Activated CD4-positive, alpha-beta T cell treated with anti-CD3 and anti-CD28 coated beads, Interleukin-2, amount 50 U/mL, for 1 hour (primary cell): ENCODE measurements at places on chromosomes 7 and 10.
A peak's percentile ranks its signal among the peaks of the same experiment; 100 is the strongest.

DNA sequence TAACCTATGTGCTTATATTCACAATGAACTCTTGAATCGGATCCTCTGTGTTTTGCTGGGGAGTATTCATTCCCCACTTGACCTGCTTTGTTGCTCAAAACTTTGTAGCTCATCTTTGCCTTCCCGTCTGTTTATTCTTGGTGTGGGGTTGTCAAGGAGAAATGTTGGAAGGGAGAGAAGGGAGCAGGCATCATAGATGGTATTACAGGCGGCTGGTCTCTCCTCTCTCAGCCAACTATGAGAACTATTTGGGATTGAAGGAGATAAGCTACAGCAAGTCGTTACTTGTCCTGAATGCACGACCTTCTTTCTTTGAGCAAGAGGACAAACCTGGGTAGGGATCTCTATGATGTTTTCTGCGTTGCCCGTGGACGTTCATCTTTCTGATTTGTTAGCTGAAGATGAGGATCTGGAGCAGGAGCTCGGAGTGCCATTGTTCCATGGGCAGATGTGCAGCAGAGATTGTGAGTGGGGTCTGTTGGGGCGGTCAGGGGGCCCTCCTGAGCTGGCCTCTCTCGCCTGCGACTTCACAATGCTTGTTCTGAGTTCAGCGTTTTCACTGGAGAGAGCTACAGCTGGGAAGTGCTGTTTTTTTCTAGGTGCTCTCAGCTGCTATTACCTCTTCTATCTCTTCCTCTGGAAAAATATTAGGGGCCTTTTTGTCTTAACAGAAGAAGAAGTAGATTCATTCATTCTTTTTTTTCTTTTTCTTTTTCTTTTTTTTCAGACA is 126.9 kb upstream of the KLF6 start:
- DNase-seq, result no peak

DNA sequence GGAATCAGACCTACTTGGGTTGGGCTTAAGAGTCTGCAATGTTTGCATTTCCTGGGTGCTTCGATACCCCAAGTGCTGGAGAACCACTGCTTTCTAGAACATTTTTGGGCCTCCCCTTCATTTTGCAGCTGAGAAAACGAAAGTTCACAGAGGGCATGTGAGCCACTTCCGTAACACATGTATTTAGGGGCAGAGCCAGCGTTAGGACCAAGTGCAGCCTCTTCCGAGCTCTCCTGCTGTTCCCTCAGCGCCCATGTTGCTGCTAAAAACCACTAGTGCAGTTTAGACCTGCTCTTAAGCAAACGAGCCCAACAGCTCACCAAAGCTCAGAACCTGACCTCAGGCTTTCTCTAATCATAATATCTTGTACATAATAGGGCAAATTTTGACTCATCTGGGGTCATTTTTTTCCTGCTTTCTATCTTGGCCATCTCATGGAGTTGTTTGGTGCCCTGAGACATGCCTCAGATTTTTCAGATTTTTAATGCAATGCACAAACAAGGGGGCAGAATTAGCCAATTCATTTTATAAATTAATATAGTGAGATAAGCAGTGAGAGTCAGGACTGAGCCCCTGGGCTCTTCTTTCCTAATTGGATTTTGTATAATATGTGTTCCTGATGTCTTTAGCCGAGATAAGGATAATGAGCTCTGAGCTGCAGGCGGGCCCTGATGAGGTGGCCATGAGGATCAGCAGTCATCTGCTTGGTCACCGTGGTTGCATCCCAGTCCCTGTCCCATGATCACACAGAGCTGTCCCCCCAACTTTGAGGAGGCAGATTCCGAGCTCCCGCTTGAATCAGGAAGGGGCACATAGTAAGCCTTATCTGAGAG is 12.9 kb downstream of the BAG3 start:
- DNase-seq, result peak; percentile 26

DNA sequence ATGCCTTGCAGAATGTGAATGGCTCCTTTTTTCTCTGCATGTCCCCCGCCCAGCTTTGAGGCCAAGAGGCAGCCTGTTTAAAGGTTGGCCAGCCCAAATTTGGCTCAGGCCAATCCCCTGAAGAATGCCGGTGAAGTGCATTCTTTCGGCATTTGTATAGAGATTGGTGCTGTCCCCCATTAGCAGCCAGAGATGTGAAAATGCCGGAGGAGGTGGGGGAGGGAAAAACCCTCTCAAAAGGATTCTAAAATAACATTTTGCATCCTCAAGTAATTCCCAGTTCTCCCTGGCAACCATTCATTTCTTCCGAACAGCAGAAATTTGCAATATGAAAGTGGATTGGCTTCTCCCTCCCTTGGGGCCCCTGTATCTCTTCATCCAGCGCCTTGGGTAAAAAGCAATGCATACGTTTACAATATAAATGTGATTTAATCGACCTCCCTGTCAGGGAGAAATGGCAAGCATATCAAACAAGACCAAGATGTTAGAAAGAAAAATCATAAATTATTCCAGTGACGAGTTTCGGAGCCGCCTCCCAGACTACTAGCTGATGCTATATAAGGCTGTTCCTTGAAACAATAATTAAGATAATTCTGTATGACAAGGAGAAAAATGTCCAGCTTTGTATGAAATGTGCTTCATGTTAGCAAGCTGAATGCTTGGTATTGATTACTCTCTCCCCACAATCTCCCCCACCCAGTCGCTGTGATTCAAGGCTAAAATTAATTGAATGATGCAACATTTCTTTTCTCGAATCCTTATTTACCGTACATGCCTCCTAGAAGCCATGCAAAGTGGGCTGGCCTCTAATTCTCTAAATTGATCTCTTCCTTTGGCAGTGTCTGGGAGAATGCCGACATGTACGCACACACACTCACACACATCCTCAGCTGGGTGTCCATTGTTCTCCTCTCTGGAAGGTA is 323.7 kb downstream of the RPS24 start:
- DNase-seq, result no peak

DNA sequence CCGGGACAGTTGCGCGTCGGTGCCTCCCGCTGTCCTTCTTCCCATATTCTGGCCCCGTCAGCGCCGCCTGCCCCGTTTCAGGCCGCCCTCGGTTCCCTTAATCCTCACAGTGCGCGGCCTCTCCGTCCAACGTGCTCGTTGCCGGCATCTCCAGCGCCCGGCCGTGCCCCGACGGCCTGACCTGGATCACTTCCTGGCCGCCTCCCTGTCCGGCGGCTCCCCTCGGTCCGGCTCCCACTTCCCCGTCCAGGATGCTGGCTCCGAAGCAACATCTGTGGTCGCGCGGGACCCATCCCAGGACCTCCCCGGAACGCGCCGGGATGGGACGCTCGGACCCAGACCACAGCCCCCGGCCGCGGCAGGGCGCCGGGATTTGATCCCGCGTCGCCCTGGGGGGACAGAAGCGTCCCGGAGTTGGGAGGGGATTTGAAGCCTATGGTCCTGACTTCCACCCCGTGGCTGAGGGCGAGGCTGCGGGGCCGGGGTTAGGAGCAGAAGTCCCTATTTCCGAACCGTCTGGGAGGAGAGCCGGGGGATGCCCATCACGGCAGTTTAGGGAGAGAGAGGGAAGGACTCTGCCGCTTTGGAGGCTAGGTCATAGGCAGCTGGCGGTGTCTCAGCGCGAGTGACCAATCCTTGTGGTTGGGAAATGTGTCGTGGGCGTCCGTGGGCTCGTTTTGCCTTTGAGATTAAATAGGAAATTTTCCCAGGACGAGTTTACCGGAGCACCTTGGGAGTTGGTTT is 53.8 kb downstream of the KCTD7 start:
- no peak for DNase-seq

- DNase-seq, result no peak
Measured at GRCh38 chr10:73655990-73656298, at the start of gene SYNPO2L. Gene SYNPO2L, minus strand, starts transcription at chr10:73656029. Its CDS starts 107 bp downstream, at chr10:73655922.

- DNase-seq, result no peak
Measured at GRCh38 chr7:143519411-143520131, 41.9 kb downstream of the TAS2R41 start.
